Germinal center (tissue), 1 donor: ENCODE measurements at places on chromosomes 1 and 21.
A peak's percentile ranks its signal among the peaks of the same experiment; 100 is the strongest.

DNA sequence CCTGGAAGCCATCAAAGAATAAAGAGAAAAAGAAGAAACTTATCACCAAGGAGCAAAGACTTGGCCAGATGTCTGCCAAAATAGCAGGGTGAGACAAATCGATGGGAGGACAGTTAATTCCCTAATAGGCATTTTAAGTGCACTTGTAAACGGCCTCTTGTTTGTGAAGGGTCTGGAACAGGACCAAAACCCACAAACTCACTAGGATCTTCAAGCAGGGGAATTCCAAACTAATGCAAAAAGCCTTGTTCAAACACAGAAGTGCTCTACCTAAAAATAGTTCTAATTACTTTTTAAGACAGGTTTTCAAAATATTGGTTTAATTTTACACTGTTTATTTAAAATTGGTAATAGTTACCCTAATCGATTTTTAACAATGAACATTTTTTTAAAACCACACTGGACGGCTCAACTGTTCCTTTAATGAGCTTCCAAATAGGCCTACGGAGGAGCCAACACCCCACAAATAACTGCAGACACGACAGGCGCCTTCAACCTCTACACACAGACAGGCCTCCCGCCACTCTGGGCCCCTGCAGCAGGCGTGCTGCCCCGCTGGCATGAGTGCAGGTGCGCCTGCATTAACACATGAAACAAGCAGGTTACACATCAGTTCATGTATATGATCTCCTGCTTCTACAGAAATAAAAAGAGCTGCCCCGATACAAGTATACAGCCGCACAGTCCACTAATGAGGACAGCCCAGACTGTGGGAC is 15.8 kb downstream of the UBE2G2 start:
- no peak for DNase-seq

DNA sequence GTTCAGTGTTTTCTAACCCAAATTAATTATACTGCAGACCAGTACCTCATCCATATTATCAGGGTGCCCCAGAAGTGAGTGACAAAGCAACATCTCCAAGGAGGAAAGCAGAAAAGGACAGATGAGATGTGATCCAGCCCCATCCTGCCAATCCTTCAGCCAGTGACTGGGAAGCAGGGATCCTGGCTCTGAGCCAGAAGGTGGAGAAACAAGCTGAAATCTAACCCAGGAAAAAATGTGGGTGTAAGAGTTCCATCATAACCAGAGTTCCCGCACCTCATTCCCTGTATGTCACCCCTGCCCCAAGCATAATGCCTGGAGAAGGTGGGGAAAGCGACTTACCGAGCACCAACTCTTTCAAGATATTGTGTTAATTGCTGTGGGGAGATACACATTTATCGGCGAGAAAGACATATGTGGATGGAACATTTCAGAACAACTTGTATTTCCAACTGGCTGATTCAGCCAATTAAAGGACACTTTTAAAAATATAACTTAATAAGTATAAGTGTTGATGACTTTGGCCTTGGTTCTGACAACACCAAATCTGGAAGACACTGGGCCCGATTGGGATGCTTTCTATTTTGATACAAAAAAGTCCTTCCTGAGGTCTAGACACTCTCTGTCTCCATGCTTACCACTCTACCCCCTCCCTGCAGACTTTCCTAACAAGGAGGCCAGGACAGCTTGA is 14.9 kb downstream of the PLEKHA6 start:
- no peak for DNase-seq

GRCh38 chr1:94538243-94538827 is 3.2 kb downstream of the F3 start:
- DNase-seq: no peak

DNA sequence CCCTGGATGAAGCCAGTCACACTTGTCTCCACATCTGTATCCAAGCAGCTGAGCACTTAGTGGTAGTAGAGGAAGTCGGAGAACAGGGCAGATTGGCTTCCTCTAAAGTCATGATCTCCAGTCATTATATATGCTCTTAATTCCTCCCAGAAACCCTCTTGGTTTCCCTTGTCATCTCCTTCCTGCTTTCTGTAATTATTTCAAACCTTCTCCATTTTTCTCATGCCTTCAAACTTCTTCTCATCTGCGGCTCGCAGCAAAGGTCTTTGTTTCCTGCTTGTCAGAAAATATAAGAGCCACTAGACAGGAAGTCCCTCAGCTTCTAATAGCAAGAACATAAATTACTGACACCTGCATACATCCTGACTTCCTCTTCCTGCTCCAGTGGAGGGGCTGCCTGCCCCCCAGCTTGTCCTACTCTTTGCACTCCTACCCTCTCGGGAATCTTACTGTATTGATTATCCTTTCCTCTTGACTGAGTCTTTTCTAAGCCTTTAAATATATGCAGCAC is 124.6 kb upstream of the NGF start:
- no peak for DNase-seq

DNA sequence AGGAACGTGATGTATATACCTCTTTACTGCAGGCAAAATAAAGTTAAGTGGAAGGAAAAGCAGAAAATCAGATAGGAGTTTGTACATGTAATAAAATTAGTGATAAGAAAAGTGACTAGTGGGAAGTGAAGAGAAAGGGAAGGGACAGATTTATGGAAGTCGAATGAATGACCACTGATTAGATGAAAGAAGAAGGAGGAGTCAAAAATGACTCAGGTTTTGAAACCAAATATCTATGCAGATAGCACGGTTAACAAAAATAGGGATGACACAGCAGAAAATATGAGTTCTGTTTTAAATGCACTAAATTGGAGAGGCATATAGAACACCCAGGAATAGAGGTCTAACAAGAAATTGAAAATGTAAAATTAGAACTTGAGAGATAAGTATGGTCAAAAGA is 128.0 kb downstream of the HMCN1 start:
- no peak for DNase-seq

- no peak for DNase-seq
Observed at GRCh38 chr1:222416001-222416791, 131.7 kb downstream of the HHIPL2 start.

GRCh38 chr1:169473347-169473746 is 12.4 kb downstream of the SLC19A2 start:
- no peak for DNase-seq

DNA sequence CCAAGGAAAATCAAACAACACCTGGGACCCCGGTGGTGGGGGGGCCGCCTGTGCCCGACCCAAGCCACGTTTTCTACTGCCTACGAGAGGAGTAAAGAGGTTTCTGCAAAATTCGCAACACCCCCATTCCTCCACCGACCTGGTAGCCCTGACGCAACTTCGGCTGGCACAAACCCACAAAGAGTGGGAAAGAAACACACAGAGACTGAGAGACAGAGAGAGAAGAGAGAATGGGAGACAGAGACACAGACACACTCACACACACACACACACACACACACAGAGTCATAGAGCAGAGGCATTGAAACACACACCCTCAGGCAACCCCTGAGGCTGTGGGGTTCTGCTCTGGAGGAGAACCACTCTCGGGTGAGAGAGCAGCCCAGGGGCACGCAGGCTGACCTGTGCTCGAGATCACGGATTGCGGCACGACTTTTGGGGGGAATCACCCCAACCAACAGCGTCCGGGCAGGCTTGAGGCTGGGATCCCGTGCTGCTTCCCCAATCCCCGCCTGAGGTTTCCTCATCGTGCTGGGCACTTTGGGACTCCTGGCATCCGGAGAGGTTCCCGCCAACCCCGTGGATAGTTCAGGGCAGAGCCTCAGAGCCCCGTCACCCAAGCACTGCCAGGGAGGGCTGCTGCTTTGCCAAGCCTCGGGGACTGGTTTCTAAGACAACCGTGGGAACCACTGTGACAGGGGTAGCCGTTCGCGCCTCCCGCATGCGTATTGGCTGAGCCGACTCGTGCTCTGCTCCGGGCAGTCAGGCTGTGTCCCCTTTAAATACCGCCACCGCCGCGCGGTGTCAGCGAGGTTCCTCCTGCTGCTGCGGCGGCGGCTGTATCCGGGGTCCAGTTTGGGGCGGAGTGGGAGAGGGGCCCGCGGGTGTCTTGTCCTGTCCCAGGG is 682.4 kb upstream of the TPTE start:
- no peak for DNase-seq

DNA sequence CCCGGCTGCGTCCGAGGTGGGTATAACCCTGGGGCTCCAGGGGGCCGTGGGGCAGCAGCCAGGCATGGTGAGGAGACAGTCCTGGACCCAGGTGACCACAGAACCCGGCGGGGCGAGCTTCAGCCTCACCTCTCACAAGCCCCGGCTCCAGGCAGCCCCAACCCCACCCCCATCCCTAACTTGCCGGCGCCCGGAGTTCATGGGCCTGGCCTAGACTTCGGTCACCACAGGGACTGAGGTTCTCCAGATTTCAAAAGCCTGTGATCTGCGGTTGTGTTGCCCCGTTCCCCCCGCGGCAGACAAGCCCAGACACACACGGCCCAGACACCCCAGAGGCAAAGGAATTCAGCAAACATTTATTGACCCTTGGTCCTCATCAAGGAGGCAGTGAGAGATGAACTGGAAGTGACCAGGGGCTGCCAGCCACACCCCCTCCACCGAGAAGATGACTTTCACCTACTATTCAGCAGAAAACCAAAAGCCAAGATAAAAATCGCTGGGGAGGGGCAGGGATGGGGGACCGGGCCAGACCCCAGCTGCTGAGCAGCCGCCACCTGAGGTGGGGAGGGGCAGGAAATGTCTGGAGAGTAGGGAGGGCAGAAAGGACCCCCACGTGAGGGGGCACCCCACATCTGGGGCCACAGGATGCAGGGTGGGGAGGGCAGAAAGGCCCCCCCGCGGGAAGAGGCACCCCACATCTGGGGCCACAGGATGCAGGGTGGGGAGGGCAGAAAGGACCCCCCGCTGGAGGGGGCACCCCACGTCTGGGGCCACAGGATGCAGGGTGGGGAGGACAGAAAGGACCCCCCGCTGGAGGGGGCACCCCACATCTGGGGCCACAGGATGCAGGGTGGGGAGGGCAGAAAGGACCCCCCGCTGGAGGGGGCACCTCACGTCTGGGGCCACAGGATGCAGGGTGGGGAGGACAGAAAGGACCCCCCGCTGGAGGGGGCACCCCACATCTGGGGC is 3.9 kb downstream of the HES4 start:
- DNase-seq: no peak

DNA sequence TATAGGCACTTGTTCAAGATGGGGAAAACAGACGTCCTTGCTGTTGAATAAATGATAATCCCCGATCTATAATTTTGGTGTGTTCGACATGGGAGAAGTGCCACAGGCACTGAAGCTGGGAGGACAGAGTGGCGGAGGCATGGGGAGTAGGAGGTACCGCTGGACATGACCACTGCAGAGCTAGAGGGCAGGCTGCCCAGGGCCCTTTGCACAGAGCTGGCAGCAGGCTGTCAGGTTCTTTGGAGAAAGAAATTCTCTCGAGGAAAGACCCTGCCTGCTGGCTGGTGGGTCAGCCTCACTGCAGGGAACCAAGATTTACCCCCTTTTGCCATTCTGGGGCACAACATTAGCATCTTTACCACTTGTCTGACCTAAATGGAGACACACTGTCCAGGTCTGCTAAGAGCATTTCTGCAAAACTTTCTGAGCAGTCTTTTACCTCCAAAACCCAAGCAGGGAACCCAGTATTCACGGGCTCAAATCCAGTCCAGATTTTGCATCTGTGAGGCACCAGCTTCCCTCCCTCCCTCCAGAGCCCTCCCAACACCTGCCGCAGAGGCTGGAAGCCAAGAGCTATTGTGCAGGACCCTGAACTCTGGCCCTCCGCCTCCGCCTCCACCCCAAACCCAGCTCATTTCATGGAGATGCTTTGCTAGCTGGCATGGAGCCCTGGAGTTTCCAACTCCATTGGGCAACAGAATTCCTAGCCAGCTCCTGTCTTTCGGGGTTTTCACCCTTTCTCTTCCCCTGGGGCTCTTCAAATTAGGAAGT is 142.3 kb downstream of the PLXNA2 start:
- DNase-seq: no peak

- no peak for DNase-seq
Observed at GRCh38 chr1:28056129-28056925, 32.1 kb downstream of the EYA3 start.

- no peak for DNase-seq
Observed at GRCh38 chr1:167197692-167198091, 23.0 kb upstream of the POU2F1 start.

- no peak for DNase-seq
Observed at GRCh38 chr1:43538969-43539368, 8.3 kb downstream of the PTPRF start.

GRCh38 chr1:31678681-31679080 is 25.1 kb downstream of the COL16A1 start:
- no peak for DNase-seq

DNA sequence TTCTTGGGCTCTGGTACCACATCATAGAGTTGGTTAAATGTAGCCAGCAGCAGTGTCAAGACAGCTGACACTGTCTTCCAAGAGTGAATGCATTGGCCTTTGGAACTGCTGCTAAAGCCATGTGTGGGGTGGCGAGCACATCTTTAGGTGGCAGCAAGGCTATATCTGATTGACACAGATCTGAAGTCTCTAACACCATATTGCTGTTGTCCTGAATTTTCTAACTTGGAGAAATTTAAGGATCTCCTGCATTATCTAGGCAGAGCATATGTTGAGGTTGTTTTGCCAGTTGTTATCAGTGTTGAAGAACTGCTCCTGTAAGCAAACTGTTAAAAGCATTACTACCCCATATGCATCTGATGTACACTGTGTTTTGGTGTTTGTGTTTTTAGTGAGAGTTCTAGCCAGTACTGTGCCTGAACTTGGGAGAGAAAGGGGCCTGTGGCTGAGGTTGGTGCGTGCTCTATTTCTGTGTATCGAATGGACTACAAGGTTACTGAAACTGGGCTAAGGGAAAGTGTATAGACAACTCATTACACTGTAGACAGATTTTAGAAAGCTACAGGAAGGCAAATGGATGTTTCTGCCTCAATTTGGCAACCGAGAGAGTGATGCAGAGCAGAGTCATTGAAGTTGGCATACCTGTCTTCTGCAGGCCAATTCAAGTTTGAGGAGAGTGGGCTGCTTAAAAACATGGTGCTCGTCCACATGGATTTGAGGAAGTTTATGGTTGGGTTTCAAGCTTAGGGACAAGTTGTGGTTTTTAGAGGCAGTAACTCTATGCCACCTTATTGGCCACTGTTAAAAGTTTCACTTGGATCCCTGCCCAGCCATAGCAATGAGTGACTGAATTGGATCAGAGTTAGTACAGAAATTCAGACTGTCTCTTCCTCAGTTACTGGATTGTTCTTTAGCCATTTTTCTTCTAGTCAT is 16.9 kb downstream of the DYRK3 start:
- no peak for DNase-seq

GRCh38 chr1:237834048-237834447 is 56.7 kb downstream of the ZP4 start:
- no peak for DNase-seq

- no peak for DNase-seq
Observed at GRCh38 chr1:192571668-192572067, 3.9 kb upstream of the RGS1 start.

- DNase-seq: no peak
Observed at GRCh38 chr1:155607708-155608107, 2.3 kb upstream of the MSTO1 start.

- DNase-seq: no peak
Observed at GRCh38 chr1:91699339-91699974, 186.5 kb downstream of the TGFBR3 start.

- peak; percentile 49 for DNase-seq
Observed at GRCh38 chr1:100538913-100539835, 1.2 kb downstream of the GPR88 start.

GRCh38 chr21:45080639-45081414 is 6.4 kb downstream of the ADARB1 start:
- no peak for DNase-seq
